T-helper 2 cell treated with Interferon-gamma antibody and Interleukin-4, amounts not matched to agents 5 μg/mL and 100 μg/mL, for 36 hours (primary cell): ENCODE measurements at places on chromosomes 13 and 19.
A peak's percentile ranks its signal among the peaks of the same experiment; 100 is the strongest.

GRCh38 chr19:12546068-12546467 lies 5.2 kb downstream of the ZNF564 start:
- DNase-seq: no peak

DNA sequence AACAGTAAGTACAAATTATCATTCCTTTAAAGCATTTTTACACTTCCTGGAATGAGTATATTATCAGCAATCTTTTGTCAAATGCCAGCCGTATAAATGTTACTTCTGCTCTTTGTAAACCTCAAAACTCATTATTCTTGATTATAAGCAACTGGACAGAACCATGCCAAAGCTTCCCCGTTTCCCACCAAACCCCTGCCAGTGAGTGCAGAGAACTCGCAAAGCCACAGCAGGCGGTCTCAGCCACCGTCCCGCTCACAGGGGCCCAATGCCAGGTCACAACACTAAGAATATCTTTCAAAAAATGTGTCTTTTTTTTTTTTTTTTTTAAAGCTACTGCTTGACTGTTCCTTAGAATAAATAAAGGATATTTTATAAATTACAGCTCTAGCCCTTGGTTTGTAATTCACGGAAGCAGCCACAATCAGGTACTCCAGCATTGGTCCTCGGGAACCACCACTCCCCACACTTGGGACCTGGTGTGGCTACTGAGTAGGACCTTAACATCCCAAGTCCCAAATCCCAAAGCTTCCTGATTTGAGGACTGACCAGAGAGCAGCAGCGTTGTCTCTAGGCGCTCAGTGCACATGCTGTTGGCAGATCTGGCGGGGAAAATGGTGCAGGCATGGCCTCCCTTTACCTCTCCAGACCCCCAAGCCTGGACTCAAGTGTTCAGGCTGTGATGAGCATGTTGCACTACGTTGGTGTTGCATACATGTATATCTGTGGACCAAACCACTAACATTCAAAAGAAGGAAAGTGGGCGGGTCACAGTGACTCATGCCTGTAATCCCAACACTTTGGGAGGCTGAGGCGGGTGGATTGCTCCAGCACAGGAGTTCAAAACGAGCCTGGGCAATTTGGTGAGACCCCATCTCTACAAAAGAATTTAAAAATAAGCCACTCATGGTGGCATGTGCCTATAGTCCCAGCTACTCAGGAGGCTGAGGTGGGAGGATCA lies 19.0 kb downstream of the KCTD15 start:
- DNase-seq: no peak

DNA sequence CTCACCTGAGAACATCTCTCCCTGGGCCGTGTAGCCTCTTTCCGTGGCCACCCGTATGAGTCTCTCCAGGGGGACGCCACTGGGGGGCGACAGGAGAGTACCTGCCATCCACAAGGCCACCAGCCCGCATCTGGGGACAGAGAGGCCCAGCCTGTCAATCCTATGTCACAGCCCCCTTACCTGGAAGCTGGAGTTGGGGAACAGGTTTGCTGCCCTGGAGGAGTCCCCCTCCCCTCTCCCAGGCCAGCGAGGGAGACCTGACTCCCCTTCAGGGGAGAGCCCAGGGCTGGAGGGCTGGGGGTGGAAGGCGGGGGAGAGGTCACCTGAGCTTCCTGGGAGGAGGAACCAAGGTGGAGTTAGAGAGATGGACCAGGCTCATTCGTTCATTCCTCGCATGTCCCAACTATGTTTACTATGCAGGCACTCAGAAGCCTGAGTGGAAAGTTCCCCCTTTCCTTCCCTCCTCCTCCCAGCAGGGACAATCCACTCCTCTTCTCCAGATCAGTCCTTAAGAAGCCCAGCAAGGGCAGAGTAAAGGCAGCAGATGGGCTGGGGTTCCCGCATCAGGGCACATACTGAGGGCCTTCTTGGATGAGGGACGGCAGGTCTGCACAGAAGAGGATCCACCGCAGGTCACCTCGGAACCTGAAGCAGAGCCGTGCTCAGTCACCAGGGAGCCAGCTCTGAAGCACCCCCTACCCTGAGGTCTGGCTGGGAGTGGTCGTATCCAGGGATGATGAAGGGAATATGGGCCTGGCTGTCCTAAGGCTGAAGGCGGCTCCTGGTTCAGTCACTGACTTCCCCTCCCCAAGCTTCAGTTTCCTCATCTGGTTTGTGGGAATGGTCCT lies 5.5 kb downstream of the ACTMAP start:
- DNase-seq: no peak

DNA sequence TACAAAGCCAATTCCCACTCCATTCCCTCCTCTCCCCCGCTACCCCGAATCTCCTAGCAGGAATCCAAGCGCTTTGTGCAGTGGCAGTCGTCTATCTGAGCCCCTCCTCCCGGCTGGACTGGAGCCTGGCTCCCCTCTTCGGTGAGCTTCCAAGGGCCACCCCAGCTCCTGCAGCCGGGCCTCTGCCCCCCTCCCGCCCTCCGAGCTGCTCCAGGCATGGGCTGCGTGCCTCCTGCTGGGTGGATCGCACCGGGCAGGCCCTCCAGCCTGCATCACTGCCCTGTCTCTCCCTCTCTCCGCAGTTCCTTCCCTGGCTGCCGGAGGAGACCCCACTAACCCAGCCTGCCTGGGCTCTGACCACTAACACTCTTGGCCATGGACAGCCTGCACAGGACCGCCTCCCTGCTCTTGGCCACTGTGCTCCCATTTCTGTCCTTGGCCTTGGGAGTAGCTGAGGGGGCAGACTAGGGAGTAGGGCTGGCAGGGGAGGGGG lies 12.9 kb upstream of the LENG8 start:
- DNase-seq: no peak

- no peak for DNase-seq
Measured at GRCh38 chr13:98613591-98613990, 36.7 kb upstream of the STK24 start.

- DNase-seq: peak; percentile 19
Measured at GRCh38 chr13:112690283-112690929, 568 bp downstream of the ATP11A start.

DNA sequence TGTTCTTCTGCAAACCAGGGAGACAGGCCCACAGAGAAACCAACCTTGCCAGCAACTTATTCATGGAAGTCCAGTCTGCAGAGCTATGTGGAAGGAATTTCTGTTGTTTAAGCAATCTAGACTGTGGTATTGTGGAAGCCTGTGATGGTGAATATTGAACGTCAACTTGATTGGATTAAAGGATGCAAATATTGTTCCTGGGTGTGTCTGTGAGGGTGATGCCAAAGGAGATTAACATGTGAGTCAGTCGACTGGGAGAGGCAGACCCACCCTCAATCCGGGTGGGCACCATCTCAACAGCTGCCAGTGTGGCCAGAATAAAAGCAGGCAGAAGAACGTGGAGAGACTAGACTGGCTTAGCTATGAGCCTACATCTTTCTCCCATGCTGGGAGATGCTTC lies 606.0 kb downstream of the EFNB2 start:
- no peak for DNase-seq

DNA sequence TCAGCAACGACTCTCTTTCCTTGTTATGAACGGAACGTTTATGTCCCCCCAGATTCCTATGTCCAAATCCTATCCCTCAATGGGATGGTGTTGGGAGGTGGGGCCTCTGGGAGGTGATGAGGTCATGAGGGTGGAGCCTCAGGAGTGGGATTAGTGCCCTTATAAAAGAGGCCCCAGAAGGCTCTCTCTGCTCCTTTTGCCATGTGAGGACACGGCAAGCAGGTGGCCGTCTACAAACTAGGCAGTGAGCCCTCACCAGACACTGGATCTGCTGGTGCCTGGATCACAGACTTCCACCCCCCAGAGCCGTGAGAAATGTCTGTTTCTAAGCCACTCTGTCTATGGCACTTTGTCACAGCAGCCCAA lies 53.2 kb downstream of the EPS15L1 start:
- DNase-seq: no peak

DNA sequence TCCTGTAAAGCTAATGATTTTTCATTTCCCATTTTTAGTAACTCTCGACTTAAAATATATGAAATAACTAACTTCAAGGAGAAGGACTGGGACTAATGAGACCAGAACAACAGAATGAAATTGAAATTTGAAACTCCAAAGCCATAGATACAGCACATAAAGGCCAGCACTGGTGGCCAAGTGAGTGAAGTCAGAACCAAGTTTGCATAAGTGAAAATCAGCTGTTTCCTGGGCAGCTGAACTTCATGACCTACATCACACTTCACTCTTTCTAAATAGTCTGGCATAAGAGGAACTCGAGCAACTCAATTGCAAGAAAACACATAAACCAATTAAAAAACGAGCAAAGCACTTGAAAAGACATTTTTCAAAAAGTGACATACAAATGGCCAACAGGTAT lies 84.5 kb downstream of the DCLK1 start:
- no peak for DNase-seq

DNA sequence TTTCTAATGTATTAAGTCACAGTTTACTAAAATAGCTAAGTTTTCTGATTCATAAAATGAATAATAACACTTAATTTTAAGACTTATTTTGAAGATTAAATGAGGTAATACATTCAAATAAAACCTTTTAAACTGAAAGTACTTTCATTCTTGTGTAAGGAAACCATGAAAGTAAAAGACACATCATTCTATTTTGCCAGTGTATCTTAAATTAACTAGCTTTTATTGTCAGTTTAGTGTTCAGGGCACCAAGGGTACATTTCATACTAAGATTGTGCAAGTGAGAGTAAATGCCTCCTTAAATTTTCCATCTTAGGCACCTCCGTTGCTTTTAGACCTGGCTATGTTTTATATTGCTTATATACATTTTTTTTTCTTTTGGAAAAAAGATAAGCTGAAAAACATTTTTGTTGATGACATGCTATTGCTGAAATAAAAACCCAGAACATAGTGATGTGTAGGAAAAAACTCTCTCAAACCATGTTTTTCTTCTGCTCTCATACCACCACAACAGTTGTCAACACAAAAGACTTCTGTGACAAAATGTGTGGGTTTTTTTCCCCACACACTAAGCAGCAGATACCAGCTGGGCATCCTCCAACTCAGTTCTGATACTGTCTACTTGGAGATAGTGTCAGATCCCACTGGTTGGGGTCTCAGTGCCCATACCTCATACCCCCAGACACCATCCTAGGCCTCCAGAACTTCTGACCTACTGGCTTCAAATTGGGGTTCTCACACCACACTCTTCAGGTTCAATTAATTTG lies 30.7 kb upstream of the LPAR6 start:
- DNase-seq: no peak

DNA sequence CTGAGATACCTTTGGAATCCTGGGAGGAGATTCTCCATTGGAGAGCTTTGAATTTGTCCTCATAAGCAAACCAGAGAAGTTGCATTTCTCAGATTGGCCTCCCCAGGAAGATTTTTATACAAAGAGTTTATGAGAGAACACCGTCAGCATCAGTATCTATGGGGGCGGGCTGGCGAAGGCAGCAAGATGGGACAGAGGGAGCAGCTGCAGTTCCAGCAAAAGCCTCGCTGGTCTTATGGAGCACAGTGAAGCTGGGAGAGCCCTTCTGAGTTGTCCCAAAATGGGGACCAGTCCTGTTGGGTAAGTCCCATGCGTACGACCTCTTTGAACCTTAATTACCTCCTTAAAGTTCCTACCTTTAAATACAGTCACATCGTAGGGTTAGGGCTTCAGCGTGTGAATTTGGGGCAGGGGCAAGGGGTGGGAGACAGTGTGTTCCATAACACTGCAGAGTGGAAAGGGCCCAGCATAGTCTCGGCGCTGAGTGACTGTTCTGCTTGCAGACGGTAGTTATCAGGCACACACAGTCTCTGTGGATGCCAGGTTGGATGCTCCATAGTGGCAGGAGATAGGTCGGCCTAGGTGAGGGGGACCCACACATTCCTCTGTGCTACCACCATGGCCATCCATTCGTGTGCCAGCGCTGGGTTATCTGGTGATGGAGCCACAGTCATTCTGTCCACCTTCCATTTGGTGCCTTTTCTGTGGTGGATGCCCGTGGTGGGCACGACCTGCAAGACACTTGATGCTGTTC lies 34.9 kb upstream of the GPR183 start:
- DNase-seq: no peak

DNA sequence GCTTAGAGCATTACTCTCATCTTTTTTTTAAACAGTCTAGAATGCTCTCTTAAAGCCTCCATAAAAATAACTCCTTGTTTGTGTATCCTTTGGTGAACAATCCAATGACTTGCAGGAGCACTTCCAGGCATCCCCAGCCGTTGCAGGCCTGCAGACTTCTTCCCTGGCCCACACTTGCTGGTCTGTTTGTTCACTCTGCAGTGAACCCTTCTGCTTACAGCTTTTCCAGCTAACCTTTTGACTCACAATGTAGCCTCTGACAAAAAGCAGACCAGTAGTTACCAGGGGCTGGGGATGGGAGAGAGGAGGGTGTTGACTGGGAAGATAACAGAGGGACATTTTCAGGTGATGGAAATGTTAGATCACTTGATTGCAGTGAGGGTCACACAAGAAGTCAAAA lies 9.1 kb downstream of the GPR42 start:
- no peak for DNase-seq
